ENCODE measurements at places on chromosomes 1 and 21.
A peak's percentile ranks its signal among the peaks of the same experiment; 100 is the strongest.

GRCh38 chr1:63635681-63636080 is 42.5 kb downstream of the PGM1 start:
- peak; percentile 34 for DNase-seq

DNA sequence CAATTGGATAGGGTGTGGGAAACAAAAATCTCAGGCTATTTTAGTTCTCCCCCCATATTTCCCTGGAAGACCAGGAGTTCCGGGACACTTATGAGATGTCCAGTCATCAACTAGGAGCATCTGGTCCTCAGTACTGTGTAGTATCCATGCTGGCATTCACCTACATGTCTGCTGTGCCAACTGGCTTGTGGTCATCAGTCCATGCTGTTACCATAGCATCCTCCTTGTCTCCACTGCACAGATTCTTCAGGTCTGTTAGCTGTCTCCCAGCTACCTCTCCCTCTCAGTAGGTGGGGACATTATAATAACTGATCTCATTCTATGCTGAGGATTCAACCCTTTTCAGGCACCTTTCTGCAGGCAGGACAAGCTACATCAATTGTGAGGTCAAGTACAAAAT is 302.9 kb downstream of the BARHL2 start:
- DNase-seq, result no peak

GRCh38 chr1:228794810-228795209 is 59.5 kb downstream of the RHOU start:
- DNase-seq, result no peak

DNA sequence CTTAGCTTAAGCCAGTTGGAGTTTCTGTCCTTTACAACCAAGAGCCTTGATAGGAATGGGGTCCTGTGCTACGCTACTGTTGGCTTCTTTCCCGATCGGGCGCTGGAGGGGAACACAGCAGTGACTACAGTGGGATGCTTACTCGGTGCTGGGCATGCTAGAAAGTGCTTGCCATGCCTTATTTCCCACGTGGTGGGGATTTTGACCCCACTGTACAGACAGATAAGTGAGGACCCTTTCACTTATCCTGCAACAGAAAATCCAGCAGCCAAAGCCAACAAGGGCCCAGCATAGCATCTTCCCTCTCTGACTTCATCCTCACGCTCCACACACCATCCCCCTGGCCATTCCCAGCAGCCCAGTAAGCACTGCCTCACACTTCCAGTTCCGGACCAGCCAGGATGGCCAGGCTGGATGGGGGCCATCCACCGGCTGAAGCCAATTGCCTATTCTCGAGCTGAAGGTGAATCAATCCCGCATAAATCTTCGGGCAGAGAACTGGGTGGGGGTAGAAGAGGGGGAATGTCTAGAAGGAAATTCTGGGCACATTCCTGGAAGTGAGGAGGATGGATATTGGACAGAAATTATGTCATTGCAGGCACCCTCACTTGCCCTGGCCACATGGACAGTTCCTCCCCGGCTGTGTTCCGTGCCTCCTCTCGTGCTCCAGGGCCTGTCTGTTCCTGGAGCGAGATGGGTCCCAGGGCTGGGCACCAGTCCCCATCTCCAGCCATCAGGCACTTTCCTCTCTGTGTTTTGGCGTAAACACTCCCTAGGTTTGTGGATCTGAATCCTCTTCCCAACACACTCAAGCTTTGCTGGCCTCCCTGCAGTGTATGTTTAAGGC is 2.0 kb upstream of the ABCG1 start:
- no peak for DNase-seq

- no peak for DNase-seq
Measured at GRCh38 chr1:15950302-15950701, 25.6 kb downstream of the ZBTB17 start.

- DNase-seq, result no peak
Measured at GRCh38 chr21:44551340-44551961, at the start of gene KRTAP10-2. TSS of gene KRTAP10-2 (minus strand) at chr21:44551505. CDS start at chr21:44551458, 47 bp downstream.

- no peak for DNase-seq
Measured at GRCh38 chr1:55089683-55090082, 50.3 kb downstream of the PCSK9 start.

- no peak for DNase-seq
Measured at GRCh38 chr1:60665311-60665710, 417.1 kb upstream of the NFIA start.

DNA sequence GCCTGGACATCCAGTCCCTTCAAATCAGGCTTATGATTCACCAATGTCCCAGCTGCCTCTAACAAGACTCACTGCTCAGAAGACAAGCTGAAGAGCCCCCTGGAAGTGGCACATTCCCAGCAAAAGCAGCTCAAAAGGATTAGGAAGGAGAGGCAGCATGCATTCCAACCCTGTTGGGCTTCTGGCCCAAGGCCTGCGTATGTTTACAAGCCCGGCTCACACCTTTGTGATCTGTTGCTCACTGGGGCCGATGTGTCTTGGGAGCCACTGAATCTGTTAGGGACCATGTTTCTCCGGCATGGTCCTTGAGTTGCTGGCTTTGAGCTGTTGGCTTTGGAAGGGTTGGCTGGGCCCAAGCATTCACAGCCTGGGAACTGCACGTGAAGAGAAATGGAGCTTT is 81.2 kb upstream of the C1orf174 start:
- DNase-seq, result no peak

- DNase-seq, result peak; percentile 91
Measured at GRCh38 chr21:44792702-44793591, 8.7 kb downstream of the UBE2G2 start.

GRCh38 chr21:45381865-45382696 is 22.9 kb upstream of the COL18A1 start:
- no peak for DNase-seq

- no peak for DNase-seq
Measured at GRCh38 chr1:161763522-161764098, 2.5 kb upstream of the ATF6 start.

DNA sequence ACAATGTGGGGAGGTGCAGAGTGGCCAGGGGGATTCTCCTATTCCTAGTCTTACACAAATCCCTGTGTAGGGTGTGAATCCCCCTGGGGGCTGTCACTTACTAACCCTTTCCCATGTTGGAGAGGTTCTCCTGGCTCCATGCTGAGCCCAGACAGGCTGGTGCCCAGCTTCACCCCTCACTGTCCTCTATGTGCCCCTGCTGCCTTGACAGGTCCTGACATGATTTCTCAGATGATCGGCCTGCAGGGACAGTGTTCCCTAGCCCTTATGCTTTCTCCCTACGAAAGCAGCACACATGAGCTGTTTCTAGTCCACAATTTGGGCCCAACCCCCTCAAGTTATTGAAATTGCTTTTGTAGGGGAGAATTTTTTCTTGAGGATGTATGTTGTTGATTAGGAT is 68.9 kb upstream of the FAM78B start:
- DNase-seq, result no peak

GRCh38 chr21:33661146-33661545 is 18.8 kb downstream of the ITSN1 start:
- no peak for DNase-seq

GRCh38 chr21:35259457-35259856 is 210.4 kb upstream of the RUNX1 start:
- no peak for DNase-seq

DNA sequence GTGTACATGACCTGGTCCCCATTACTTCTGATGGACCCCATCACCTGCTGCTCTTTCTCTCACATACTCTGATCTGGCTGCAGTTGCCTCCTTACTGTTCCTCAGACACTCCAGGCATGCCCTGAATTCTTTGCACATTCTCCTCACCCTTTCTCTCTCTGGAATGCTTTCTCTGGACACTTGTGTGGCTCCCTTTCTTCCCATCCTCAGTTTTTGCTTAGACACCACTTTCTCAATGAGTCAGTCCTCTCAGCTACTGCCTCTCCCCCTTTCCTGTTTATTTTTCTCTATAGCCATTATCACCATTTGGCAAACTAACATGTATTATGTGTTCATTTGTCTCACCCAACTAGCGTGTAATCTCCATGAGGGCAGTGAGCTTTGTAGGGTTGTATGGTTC is 28.1 kb downstream of the PLXNA2 start:
- peak; percentile 83 for DNase-seq

DNA sequence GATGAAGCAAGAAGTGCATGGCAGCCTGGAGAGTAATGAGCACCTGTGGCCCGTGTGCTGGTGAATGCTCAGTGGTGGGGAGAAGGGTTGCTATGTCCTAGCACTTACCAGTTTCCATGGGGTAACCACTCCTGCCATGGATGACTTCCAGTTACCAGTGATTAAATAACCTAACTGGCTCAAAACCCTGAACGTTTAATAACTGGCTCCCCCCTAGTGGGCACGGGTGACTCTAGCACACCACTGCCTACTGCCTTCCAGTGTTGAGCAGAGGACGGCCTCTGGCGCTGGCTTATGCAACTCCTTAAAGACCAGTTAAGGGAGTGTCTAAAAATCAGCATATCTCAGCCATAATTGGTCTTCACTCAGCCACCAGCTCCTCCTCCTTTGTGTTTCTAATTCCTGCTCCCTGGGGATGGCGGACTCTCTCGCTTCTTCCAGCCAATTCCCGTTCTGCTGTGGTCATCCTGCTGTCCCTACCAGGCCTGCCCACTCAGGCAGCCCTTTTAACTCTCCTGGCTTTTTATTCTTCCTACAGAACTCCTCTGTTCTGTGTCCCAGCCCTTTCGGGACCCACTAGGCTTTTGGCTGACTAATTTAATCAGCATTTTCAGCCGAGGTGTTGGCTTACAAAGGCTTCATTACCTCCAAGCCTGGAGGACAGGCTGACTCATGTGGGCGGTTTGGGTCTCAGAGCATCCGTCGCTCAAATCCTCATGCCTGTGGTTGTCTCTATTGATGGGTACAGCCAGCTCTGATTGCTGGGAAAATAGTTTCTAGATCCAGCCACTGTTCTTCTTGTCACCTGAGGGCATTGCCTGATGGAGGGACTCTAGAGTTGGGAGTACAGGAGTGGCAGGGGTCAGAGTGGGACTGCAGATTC is 332.4 kb downstream of the CAMTA1 start:
- peak; percentile 85 for DNase-seq

GRCh38 chr1:29858646-29859045 is 622.3 kb downstream of the PTPRU start:
- no peak for DNase-seq

GRCh38 chr21:45339421-45340402 is 52.0 kb upstream of the POFUT2 start:
- DNase-seq, result no peak

- DNase-seq, result peak; percentile 36
Measured at GRCh38 chr1:88763649-88764406, 79.8 kb downstream of the PKN2 start.

- no peak for DNase-seq
Measured at GRCh38 chr21:33852485-33852884, 63.1 kb downstream of the ATP5PO start.

DNA sequence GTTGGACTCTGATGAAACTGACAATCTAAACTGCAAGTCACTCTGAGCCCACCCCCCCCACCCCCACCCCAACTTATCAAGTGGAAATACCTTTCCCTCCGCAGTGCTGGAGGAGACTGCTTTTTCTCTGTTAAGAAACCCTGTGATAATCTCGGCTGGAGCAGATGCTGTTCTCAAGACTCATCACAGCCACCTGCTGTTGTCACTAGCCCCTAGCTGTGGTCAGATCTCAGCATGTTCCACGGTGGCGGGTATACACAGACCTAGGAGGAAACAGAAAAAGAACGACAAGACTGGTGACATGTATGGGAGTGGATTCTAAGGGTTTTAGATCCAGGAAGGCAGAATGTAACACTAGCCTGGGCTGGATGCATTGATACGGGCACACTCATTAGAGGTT is 2.3 kb downstream of the ACTL8 start:
- no peak for DNase-seq

DNA sequence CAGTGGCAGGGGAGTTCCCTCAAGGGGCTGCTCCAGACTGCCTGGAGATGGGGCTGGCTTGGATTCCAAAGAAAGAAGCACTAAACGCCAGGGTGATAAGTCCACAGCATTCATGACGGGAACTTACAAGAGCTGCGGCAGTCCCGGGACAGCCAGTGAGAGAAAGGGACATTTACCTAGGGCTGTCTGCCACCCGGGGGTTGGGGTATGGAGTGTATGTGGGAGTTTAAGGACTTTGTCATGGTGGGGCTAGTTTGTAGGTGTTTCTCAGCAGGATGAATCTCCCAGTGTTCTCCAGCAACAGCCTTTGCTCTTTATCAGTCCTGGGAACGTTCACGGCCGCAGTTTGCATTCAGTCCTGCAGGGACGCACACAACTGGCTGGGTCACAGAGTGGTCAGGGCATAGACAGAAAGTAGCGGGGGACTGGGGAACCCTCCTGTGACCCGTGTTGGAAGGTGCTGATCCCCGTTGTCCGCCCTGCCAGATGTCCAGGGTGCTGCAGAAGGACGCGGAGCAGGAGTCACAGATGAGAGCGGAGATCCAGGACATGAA is 41.4 kb upstream of the HMGN1 start:
- no peak for DNase-seq

DNA sequence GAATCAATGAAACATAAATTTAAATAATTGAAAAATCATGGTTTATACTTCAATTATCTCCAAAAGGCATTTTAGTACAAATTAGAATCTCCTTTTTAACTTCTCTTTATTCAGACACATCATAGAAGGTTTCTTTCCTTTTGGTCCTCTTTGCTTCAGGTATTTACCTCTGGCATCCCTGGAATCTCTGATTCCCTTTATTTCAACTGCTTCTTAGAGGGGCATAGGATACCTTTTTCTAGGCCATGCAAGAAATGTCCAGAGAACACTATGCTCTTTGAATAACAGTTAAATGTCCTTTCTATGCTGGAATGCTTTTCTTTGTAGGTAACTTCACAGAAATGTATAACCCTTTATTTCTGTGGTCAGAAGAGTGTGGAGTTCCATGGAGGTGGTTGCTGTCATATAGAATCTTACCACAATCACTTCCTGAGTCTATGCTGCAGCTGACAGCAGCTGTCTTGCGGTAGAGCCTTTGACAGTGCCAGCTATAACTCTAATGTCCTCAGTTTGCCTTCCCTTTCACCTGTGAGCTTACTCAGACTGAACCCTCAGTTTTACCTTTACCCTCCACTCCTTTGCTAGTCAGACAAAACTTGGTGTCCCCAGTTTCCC is 8.6 kb downstream of the LAMC2 start:
- DNase-seq, result no peak

- DNase-seq, result no peak
Measured at GRCh38 chr1:18337757-18338156, 143.0 kb upstream of the KLHDC7A start.

DNA sequence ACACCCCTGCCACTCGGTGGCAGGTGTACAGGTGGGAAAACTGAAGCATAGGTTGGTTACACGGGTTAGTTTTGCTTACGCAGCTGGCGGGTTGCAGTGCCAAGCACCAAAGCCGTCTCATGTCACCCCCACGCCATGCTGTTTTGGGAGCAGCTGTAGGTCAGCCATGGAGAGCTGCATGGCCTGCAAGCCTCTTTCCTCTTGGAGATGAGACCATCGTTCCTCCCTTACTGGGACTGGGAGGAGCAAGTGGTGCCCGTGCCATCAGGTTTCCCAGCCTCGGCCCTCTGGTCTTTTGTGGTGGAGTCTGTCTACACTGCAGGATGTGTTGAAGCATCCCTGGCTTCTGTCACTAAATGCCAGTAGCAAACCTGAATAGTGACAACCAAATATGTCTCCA is 46.9 kb downstream of the AJAP1 start:
- no peak for DNase-seq

GRCh38 chr1:220045356-220046051 is 801 bp downstream of the EPRS1 start:
- no peak for DNase-seq
